Activated naive CD8-positive, alpha-beta T cell treated with anti-CD3 and anti-CD28 coated beads, Interleukin-2, amount 10 ng/mL, durations not matched to agents 7 days and 5 days (primary cell): ENCODE measurements at places on chromosomes 1 and 21.
A peak's percentile ranks its signal among the peaks of the same experiment; 100 is the strongest.

GRCh38 chr1:245599371-245600174, 444.8 kb downstream of the KIF26B start:
- no peak for DNase-seq

- peak; percentile 63 for DNase-seq
Observed at GRCh38 chr1:13828454-13829151, 128.6 kb downstream of the PRDM2 start.

DNA sequence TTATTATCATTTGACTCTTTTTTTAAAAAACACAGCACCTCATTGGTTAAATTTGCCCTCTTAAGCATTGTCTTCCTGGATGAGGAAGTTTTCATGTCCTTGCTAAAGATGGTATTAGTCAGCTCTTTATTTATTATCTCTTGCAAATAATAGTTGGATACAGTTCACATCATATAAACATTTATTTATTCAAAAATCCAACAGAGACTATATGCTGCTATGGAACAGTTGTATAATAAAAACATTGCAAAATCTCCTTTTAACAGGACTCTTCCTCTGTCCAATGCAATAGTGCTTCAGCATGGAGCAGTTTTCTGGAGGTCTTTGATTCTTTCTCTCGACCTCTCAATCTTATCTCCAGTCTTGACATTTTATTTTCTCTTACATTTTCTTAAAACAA, 49.5 kb upstream of the VCAM1 start:
- no peak for DNase-seq

DNA sequence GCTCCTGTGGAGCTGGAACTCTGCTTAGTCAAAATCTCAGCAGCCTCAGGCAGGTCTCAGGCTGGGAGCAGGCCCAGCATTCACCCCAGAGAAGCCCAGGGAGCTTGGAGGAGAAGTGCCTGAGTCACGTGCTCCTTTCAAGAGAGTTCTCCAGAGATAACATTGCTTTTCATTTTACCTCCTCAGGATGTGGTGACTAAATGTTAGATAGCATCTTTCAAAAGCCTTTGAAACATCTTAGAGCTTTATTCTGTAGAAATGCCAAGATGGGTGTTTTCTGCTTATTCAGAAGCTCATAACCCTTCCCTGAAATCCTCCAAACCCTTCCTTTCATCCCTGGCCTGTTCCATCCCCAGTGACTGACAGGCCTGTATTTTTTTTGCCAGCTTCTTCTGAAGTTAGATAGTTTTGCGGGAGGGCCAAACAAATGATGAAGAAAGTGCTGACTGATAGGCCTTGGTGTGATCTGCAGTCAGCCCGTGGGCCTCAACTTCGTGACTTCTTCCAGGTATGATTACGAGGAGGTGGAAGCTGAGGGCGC, 58.0 kb downstream of the PGM1 start:
- DNase-seq: peak; percentile 34
